ENCODE measurements at places on chromosomes 6 and 20. TPM values are rescaled to one million over a fixed set of nuclear protein-coding genes. Genes with fewer than 3 reads are reported as not detected.

DNA sequence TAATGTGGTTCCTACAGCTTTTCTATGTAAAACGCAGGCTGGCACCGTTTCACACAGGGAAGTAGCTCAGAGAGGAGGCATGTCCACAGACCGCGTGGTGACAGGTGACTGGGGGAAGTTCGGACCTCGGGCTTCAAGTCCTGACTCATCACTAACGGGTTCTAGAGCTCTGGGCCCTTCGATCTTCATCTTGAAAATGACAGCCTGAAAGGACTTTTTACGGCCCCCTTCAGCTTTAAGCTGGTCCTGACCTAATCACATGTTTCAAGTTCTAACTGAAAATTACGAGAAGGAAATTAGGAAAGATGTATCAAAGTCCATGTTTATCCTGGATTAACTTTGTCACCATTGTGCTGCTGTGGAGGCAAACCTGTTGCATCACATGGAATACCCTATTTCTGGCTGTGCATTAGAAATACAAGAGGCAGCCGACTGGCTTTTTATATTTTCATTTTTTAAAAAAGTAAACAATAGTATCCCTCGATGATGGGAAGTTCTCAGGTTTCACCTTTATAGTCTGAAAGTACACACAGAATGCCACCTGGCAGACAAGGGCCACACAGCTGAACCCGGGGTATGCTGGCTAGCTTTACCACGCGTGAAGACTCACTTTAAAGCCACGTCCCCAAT is 2.0 kb downstream of the MAN1A1 start:
- peak; percentile 47 for DNase-seq

DNA sequence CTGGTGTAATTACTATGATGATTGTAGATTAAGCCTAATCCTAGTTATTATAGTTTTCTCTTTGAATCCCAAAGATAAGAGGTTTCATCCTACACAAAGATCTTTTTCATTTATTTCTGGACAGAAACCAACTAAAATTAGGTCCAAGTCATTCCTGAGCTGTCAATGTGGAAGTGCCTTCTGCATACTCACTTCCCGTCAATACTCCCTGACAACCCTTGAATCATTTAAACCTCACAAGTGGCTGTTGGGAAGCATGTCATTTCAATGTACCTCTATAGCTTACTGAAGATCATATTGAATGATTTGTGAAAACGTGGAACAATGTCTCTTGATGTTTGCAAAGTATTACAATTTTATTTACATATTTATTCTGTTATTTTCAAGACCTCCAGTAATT is 274.1 kb downstream of the HACE1 start:
- DNase-seq: no peak

GRCh38 chr20:56974499-56975250 is 291.8 kb downstream of the BMP7 start:
- peak; percentile 2 for DNase-seq

GRCh38 chr6:144289006-144289405 is 3.9 kb downstream of the UTRN start:
- no peak for DNase-seq

DNA sequence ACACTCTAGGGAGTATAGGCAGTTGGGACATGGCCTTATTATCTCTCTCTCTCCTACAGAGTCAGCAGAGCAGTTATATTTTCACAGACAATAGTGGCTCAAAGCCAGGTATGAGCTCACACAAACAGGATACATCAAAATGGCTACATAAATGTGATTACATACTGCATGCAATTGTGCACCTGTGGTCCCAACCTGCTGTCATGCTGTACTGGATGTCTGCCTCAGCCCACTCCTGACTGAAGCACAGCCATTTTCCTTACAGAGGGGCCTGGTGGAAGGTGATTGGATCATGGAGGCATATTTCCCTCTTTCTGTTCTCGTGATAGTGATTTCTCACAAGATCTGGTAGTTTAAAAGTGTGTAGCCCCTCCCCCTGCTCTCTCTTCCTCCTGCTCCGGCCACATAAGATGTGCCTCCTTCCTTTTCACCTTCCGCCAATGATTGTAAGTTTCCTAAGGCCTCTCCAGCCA is 37.0 kb upstream of the SAMHD1 start:
- no peak for DNase-seq

GRCh38 chr20:20024942-20025341 is 7.8 kb downstream of the NAA20 start:
- DNase-seq: peak; percentile 75

DNA sequence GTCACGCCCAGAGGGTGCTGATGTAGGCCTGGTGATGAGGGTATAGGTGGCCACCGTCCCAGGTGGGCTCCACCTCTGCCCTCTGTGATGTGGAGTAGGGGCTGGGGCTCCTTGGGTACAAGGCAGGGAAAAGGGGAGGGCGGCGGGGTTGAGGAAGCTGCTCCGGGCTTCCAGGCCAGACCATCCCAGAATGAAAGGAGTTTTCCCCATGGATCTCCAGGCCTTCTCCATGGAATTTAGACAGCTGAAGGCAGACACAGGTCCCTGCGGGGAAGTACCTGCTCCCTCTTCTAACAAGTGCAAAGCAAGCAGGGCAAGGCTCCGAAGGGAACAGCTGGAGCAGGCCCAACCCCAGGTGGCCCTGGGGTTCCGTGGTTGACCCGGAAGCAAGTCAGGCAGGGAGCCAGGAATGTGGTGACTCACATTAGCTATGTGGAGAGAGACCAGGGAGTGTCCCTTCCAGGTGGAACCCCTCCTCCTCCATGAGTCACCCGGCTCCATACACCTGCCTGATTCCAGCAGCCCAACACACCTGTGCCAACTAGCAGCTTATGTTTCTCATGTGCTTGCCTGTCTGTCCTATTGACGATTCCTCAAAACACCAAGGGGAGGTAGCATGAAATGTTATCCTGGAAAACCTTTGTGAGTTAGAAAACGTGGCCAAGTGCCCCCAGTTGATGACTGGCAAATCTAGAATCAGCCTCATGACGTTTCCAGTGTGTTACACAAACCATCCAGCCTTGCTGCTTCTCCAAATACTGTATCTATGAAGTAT is 59.7 kb upstream of the SNX9 start:
- peak; percentile 91 for DNase-seq

DNA sequence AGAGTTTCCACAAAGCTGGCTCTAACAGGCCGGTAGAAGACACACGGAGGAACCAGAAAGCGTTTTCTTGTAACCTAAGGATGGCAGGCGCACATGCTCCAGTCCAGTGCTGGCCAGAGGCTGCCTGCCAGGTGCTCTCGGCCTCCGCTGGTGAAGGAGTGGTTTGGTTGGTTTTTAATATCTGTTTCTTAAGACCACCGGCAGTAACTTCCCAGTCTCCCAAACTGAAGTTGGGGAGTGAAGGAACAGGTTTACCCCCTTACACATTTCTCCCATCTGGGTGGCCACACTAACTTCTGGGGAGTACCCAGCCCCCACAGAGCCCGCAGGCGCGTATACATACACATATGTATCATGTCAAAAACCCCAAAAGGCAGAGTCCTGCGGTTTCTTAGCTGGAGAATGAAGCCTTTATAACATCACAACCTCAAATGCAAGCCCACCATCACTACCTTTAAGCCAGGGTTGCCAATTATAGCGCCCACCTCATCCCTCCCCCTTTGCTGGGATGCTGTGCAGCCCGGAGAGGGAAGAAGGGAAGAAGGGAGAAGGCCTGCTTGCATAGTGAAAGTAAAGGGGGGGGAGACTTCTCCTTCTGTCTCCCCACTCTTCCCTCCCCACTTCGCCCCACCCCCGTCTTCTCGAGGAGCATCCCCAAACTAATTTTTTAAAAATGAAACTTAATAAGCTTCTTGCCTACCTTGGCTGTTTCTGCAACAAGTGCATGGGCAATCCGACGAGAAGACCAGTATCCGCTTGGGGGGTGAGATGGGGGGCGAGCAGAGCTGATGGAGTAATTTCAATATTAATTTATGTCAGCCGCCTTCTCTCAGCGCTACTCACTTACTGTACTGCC is 1.0 kb downstream of the TRERF1 start:
- DNase-seq: no peak

DNA sequence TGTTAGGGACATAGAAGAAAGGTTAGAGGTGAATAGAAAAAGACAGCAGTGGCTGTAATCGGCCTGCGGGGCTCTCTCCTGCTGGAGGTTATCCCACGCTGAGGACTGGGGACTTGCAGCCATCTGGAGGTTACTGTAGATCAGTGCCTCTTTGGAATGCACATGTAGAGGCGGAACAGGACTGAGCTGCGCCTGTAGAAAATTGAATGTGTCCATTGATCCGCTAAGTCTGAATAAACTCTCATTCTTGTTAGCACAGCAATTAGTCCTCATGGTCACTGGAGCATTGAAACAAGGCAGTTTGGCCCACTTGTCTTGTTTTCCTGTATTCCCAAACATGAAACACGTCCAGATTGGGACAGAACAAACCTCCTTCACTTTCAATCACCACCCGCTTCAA is 46.3 kb upstream of the F13A1 start:
- DNase-seq: peak; percentile 76

- DNase-seq: no peak
These were observed 118.2 kb upstream of the PRSS16 start for GRCh38 chr6:27129095-27129815.

GRCh38 chr6:169774347-169774746 is 22.9 kb downstream of the ERMARD start:
- no peak for DNase-seq

DNA sequence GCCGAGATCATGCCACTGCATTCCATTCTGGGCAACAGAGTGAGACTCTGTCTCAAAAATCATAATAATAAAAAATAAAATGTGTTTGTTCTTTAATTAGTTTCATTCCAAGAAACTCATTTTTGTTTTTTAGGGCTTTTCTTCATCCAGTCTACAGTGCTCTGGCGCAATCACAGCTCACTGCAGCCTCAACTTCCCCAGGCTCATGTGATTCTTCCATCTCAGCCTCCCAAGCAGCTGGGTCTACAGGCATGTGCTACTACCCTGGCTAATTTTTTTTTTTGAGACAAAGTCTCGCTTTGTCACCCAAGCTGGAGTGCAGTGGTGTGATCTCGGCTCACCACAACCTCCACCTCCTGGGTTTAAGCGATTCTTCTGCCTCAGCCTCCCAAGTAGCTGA is 143.6 kb upstream of the JARID2 start:
- DNase-seq: no peak

GRCh38 chr6:161963181-161963580 is 689.3 kb upstream of the AGPAT4 start:
- DNase-seq: no peak

GRCh38 chr6:53718597-53719460 is 53.3 kb upstream of the KLHL31 start:
- peak; percentile 56 for DNase-seq

GRCh38 chr6:15945593-15946159 is 183.2 kb upstream of the MYLIP start:
- DNase-seq: no peak

DNA sequence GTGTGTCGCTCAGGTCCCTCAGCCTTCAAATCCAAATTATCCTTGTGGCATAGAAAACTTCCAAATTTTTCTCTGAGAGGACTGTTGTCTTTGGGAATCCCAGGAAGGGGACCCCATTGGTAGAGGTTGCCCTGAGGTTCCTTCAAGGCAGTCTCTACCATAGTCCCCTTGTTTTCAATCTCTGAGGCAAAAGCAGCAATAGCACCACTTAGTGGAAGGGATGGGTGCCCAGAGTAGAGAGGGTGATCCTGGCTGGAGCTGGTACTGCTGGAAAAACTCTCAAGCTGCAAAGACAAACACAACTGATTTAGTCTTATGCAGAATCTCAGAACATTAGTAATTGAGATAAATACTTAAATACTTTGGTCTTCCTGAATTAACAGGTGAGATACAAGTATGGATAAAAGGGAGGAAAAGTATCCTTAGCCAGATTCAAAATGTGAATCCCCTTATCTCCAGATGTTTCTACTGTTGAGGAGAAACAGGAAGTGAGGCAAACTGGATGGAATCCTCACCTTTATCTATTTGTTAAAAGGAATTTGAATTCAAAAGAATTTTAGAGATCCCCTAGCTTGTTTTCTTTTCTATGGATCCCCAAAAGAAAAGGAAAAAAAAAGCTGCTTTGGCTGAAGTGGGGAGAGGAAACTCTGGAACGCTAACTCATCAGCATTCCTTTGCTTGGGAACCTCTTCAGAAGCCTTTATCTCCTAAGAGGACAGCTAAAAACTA is 13.4 kb downstream of the ZNF318 start:
- no peak for DNase-seq

GRCh38 chr6:160029525-160029924 is 60.6 kb downstream of the IGF2R start:
- no peak for DNase-seq

GRCh38 chr20:17967521-17968365 is 851 bp downstream of the SNX5 start:
- no peak for DNase-seq

DNA sequence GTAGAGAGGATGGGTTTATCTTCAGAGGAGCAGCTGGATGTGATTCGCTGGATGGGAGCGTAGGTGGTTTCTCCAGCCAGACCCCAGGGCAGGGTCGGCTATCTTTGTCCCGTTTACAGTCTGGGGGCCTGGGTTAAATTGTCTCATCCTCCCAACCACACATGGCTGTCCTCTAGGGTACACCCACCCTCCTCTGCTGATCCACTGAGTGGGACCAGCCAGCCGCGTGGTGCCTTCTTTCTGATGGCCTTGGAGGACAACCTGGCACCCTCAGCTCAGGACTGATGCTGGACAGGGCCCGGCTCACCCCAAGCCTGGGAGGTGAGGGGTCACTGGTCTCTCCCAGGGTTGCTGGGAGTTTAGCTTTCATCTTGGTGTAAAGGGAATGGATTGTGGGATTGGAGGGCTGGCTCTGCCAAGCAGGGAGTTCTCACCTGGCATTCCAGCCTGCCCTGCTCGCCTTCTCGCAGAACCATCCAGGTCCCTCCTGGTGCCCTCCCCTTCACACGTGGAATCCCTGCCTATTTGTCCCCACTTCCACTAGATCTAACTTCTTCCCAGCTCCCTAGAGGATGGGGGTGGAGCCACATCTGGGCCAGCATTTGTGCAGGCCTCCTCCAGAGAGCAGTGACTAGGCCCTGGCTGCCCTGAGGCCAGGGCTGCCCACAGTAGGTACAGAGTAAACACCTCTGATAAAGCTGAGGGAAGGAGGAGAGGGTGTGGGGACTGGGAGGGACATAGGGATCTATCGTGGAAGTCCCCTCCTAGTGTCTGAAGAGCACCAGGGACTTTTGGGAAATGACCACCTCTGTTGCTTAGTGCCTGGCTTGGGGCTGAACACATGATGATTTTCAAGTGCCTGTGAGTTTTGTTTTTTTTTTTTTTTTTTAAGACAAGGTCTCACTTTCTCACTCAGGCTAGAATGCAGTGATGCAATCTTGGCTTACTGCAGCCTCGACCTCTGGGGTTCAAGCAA is 1.6 kb downstream of the ITPR3 start:
- no peak for DNase-seq

NMBR gene
- total RNA-seq: not detected

LGSN gene
- total RNA-seq: not detected

WFDC2 gene
- total RNA-seq: 53.3 TPM

BHLHE23 gene
- total RNA-seq: not detected

LY6G6D gene
- not detected for total RNA-seq

LTB gene
- total RNA-seq: 50.8 TPM

MYLK2 gene
- total RNA-seq: not detected
